ENCODE measurements at places on chromosomes 2 and 18.

- no peak for DNase-seq
Observed at GRCh38 chr2:219445220-219445640, 10.6 kb downstream of the SPEG start.

DNA sequence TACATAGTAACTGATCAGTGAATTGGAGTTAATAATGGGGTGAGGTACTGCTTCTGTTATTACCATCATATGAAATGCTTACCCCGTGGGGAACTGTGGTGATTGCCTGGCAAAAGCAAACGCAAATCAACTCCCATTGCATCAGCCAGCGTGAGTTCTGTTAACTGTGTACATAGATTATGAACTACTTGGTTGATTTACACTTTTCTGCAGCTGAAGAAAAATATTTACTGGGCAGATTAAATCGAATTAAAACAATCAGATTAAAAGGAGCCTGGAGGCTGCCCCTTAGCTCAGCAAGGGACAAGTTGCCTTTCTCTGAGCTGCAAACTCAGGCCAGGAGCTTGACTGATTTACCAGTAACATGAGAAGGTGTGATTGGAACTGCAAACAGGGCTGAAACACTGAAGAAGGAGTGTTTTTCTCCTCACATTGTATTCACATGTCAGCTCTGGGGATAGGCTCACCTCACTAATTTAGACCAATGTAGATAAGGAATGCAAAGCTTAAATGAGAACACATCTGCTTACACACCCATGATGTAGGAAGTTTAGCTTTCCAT lies 220.1 kb downstream of the OSR1 start:
- no peak for DNase-seq

DNA sequence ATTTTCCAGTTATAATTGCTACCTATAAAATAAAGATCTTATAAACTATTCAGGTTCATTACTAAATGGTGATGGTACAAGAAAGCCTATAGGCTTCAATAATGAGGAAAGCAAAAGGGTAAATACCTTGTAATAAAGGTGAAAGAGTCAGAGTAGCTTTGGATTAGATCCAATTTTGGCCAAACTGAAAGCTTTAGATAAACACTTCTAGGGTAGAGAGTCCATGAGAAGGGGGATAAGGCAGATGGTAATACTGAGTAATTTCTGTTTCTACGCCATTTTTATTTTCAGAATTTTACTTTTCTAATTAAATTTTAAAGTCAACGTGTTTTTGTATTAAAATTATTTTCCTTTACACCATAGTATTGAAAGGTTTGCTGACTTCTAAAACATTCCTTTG lies 9.4 kb downstream of the CASP8 start:
- no peak for DNase-seq

DNA sequence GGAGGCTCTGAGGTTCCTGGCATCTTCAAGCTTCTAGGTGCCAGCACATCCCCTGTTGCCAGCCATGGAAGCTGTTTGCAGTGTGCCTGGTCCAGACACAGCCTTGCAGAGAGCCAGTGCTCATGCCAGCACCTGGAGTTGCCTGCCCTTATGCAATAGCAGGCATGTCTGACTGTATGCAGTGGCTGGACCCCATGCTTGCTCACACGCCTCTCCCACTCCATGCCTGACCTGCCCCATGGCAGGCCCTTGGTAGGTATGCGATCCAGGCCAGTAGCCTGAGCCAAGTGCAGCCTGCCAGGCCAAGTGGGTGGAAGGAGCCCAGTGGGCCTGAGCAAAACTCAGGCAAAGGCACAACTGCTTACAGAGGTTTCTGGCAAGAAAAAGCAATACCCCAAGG lies 19.5 kb upstream of the SP140L start:
- DNase-seq, result no peak

GRCh38 chr18:62500966-62501591 lies 21.7 kb upstream of the ZCCHC2 start:
- no peak for DNase-seq

GRCh38 chr2:38191516-38191915 lies 115.6 kb upstream of the CYP1B1 start:
- DNase-seq, result no peak

DNA sequence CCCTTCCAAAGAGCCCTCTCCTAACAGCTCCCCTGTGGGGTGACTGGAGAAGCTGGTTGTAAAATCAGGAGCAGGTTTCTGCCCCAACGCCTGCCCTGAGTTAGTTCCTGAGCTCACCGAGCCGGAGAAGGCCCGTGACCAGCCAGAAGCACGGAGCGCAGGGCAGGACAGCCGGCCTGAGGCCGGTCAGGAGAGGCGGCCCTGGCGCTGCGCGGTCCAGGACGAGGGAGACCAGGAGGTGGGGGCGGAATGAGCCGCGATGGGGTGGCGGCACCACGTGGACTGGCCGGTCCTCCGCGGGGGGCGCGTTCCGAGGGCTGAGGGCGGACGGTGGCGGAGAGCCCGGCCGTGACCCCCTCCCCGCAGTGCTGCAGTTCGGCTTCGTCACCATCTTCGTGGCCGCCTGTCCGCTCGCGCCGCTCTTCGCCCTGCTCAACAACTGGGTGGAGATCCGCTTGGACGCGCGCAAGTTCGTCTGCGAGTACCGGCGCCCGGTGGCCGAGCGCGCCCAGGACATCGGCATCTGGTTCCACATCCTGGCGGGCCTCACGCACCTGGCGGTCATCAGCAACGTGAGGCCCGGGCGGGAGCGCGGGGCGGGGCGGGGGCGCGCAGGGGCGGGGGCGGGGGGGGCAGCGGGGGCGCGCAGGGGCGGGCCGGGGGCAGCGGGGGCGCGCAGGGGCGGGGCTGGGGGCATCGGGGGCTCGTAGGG lies 29.0 kb downstream of the ANO7 start:
- peak; percentile 35 for DNase-seq

DNA sequence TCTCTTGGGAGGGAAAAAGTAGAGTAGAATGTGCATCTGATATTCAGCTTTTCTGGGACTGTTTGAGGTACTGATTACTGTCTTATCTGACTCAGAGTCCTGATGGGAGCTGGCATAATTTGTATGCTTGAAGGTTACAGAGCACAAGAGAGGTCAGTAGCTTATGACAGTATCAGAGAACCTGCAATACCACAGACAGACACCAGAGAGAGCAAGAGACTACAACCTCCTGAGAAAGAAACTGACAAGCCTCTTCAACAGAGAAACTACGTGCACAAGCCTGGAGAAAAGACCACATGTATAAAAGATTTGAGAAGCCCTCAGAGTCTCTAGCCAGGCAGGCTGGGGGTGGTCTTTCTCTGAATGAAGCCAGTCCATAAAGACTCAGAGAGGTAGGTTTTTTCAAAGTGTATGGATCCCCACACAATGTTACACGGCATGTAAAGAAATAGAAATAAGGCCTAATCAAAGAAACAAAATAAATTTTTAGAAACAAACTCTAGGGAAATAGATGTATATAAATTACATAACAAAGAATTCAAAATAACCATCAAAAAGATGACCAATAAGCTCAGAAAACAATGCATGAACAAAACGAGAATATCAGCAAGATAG lies 568.3 kb downstream of the LRRTM4 start:
- DNase-seq, result no peak

GRCh38 chr2:44801289-44801840 lies 140.1 kb upstream of the SIX3 start:
- DNase-seq, result no peak

DNA sequence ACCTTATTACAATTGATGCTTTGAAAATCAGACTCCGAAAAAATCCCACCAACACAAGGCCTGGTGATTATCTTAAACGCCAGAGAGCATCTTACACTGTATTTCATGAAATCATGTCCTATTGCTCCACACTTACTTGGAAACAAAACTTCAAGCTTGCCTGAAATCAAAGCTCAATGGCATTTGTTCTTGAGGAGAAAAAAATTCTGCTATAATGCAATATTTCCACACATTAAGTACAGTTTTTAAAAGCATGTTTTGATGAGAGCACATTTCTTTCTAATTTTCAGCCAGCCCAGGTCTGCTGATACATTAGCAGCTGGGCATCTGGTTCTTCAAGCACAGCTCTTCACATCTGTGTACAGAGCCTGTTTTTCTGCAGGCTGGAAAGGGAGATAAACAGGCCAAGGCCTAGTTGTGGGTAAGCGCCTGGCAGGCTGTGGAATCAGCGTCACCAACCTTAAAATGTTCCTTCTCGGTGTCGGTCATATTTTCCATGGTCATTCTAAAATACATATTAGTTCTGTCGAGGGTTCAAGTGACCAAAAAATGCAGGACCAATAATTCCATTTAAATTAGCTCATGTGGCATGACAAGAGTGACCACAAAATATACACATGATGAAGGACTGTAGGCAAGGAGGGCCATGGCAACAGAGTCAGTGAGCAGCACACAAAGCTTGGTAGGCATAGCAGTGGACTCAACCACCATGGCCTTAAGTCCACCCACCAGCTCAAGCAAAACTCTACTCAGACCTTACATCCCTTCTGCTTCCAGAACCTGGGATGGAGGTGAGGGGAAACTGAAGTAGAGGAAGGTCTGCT lies 20.9 kb downstream of the SLC8A1 start:
- no peak for DNase-seq

- DNase-seq, result no peak
Observed at GRCh38 chr2:18432999-18433398, 127.5 kb downstream of the RDH14 start.

- no peak for DNase-seq
Observed at GRCh38 chr2:27308359-27308881, at the start of gene UCN. Gene UCN, minus strand, starts transcription at chr2:27308445. Its CDS starts 550 bp downstream, at chr2:27307895.

DNA sequence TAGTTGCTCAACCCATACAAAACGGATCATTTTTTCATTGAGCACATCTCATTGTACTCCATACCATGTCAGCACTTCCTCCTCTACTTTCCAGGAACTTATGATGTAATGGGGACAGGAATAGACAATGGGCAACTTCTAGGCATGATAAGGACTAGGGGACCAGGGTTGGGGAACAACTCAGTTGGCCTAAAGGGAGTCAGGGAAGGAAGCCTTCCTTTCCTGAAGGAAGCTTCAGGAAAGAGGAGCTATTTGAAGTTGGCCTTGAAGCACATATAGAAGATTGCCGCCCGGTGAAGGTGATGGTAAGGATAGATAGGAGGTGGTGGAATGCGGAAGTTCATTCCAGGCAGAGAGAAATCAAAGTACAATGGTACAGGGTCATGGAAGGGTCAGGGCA lies 283.9 kb downstream of the SLC8A1 start:
- DNase-seq, result no peak

- no peak for DNase-seq
Observed at GRCh38 chr2:179290329-179290728, 25.7 kb upstream of the SESTD1 start.

DNA sequence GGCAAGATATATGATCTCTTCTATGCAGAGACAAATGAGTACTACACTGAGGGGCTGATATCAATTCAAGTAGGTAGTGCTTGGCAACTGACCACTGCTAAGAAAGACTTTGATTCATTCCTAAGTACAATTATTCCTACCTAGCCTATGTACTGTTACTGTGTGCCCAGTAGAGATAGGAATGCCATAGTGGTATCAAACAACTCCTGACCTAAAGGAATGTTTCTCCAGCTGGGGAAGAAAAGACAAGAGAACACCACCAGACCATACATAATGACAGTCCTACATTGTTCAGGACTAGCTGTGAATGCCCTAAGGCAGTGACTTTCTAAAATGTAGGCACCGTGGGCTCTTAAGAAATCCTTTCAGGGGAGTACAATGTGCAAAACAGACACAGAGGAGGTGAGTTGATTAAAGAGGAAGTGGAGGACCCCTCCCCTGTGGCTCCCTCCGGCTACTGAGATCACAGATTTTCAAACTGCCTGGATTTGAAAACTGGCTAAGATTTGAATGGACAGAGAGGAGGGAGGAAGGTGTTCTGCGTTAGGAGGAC lies 89.1 kb downstream of the ANTXR1 start:
- DNase-seq, result no peak

- no peak for DNase-seq
Observed at GRCh38 chr2:225010804-225011203, 31.5 kb downstream of the DOCK10 start.

- DNase-seq, result no peak
Observed at GRCh38 chr18:32296851-32297250, 107.0 kb downstream of the MEP1B start.

- peak; percentile 16 for DNase-seq
Observed at GRCh38 chr18:51135364-51135763, 62.1 kb downstream of the MEX3C start.

DNA sequence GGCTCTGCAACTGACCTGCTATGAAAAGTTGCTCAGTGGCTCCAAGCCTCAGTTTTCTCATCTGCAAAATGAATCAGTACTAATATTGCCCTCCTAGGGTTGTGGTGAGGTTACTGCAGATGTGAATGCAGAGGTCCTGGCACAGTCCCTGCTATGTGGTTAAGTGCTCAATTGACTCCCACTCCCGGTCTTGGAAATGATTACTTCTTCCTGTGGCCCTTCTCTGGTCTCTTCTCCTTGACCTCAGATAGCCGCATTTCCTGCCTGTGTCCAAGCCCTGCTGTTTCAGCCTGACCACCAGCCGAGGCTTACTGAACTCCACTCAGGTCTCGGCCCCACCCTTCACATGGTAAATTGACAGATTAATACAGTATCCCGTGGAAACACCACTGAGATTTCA lies 26.3 kb downstream of the CNGA3 start:
- no peak for DNase-seq

DNA sequence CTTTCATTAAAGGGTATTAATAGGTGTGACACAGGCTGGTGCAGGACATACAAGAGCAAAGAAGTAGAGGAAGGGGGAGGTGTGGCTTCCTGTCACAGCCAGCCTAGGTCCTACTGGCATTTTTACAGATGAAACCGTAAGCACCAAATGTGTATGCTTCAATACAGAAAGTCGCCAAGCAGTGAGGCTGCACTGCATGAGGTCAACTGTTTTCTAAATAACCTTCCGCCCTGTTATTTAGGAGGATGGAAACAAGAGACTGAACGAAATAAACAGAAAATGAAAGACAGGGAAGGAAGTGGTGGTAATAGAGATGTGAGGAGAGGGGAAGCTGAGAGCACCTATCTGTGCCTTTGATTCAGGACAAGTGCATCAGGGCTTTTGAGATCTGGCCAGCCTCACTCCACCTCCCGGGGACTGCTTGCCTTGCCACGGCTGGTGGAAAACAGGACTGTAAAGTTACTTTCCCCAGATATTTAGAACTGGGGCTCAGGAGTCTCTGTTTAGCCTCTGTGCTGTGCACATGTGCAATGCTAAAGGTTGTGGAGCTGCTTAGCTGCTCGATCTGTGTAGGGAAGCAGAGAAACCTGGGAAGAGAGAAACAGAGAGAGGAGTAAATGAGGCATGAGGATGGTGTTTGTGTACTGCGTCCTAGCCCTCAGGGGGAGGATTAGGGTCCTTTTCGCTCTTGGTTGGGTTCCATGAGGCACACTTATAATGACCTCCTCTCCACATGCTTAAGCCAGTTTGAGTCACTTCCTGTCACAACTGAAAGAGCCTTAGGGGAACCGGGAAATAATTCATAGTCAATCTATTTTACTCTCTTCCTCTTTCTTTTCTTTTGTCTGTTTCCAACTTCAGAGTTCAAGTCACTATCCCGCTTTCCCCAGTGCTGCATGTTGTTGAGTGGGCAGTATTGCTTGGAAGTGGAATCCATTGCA lies 62.3 kb upstream of the BOD1L2 start:
- DNase-seq, result no peak

- DNase-seq, result no peak
Observed at GRCh38 chr2:206353685-206354084, 79.2 kb downstream of the ZDBF2 start.

GRCh38 chr2:28976584-28976983 lies 4.5 kb upstream of the TOGARAM2 start:
- no peak for DNase-seq

- DNase-seq, result no peak
Observed at GRCh38 chr18:48866028-48866733, 84.6 kb downstream of the SMAD7 start.

Measured in SW 1271 (cell line).